Stimulated activated naive CD4-positive, alpha-beta T cell treated with Interleukin-2 at 50 U/mL for 16 hours (primary cell): ENCODE measurements at places on chromosomes 12 and 14.

- no peak for DNase-seq
These were observed 105.0 kb downstream of the CMKLR1 start for GRCh38 chr12:108234158-108234557.

- DNase-seq = no peak
These were observed 26.9 kb downstream of the PPM1A start for GRCh38 chr14:60275932-60276331.

DNA sequence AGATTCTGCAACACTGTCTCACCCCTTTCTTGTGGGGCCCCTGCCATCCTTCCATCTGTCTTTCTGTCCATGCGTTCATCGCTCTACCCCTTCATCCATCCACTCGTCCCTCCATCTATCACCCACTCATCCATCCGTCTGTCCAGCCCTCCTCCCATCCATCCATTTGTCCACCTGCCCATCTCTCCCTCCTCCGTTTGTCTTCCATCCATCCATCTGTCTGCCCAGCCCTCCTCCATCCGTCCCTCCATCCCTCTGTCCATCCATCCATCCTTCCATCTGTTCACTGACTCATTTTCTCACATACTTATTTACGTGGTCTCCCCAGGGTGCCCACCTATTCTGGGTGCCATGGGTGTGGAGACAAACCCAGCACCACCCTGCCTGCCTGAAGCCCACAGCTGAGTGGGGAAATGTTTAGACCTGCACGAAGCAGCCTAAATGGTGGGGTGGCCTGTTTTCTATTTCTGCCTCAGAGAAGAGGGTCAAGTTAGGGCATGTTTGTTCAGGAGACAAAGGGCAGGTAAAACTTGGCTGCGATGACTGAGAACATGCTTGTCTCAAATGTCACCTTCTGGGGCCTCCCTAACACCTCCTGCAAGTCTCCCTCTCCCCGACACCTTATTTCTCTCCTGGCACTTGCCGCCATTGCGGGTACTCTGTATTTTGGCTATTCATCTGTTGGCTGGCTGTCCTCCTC is 2.8 kb upstream of the SLC25A47 start:
- DNase-seq = no peak

DNA sequence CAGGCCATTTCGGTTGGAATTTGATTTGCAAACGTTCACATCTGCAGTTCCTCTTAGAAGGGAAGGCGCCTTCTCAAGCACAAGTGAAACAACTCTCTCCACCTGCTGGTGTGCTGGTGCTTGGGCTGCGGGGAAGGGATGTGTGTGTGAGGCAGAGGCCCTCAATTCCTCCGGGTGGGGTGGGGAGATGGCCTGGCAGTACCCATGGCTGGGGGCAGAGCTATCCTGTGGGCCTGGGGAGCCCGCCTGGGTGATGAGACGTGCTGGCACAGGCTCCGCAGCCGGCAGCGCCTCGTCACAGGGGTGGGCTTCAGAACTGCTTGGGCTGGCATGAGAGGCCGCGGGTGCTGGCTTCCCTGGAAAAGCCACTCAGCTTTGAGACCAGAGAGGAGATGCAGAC is 28.9 kb upstream of the TDRD9 start:
- no peak for DNase-seq

DNA sequence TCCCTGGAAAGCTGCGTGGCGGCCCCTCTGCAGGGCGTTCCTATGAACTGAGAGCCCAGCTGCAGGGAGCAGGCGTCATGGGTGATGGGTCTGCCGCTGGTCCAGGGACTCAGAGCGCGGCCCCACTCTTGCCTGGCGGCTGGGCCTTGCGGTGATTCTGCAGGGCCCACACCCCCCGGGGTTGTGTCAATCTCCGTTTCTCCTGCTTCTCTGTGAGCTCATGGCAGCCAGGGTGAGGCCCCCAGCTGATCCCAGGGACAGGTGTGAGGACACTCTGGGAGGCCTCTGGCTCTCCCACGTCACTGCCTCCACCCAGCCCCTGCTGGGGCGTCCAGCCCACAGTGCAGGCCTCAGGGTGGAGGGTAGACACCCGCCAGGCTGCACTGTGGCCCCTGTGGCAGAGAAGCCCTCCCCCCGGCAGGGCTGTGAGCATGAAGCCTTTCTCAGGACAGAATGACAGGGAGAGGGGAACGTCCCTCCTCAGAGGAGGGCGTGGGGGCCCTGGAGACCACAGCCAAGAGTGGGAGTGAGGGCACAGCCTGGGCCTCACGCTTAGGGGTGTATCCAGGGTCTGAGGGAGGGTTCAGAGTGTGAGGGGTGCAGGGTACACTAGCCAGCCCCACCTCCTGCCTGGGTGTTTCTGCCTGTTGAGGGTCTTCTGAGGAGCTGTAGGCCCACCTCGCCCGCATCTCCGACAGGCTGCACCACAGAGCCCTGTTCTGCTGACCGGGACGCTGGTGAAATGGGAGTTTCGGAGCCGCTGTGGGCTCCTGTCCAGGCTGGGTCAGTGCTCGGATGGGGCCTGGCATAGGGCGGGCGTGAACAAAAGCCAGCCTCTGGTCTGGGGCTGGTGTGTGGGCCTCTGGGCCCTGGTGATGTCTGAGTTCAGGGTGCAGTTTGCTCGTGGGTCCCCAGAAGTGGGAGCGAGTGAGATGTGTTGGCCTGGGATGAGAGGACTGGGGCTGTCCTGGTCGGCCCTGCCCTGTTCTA is 26.7 kb upstream of the CRIP2 start:
- no peak for DNase-seq

GRCh38 chr12:30782316-30783173 is 27.8 kb upstream of the CAPRIN2 start:
- DNase-seq = no peak

- no peak for DNase-seq
These were observed 449.9 kb upstream of the FLRT2 start for GRCh38 chr14:85079842-85080730.

- no peak for DNase-seq
These were observed 58.8 kb downstream of the GALC start for GRCh38 chr14:87934185-87934584.

DNA sequence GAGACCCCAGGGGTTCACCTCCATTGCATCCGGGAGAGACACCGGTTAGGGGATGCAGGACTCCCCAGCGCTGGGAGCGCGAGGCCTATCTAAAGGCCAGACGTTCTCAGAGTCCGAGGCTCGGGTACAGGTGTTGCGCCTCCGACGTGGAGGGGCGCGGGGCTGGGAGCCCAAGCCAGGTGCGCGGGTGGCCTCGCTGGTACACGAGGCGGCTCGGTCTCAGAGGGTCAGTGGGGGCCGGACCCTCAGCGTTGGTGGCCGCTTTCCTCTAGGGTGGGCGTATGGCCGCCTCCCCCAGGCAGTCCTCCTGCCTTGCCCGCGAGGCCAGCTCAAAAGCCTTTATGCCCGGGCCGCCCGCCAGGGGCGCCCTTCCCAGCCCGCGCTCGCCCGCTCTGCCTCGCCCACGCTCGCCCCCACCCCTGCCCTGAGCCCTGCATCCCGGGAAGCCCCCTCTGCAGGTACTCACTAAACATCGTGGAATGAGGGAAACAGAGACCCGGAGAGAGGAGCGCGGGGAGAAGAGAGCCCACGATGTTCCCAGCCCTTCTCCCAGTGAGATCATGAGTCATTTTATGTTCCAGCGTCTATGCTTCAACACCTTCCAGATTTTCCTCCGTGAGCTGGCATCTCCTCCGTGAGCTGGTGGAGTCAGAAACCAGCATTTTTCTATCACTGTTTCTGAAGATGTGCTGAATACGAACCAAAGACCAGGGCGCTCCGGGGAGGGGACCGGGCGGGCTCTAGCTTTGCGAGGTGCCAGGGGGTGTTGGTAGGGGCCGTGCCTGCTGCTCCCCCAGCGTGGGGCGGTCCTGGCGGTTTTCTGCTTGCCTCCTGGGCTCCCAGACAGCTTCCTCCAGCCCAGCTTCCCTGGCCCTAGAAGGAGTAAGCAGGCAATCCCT is 73.8 kb downstream of the DIO3 start:
- DNase-seq = no peak

GRCh38 chr14:65330416-65330815 is 82.1 kb upstream of the FUT8 start:
- no peak for DNase-seq

DNA sequence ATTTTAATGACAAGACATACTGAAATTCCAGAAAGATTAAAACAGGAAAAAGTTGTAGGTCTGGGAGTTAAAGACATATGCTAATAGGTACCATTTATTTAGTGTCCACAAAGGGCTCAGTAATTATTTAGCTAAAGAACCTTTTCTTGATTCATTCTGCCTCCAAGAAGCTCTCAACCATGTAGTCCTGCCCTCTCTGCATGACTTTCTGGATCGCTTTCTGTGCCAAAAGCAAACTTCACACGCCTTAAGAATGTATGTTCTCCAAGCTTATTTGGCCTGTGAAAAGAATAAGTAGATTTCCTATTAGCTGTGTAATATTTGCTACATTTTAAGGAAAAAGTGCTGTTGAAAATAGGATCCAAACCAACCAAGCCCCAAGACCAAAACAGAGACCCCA is 291.7 kb downstream of the C12orf75 start:
- no peak for DNase-seq

DNA sequence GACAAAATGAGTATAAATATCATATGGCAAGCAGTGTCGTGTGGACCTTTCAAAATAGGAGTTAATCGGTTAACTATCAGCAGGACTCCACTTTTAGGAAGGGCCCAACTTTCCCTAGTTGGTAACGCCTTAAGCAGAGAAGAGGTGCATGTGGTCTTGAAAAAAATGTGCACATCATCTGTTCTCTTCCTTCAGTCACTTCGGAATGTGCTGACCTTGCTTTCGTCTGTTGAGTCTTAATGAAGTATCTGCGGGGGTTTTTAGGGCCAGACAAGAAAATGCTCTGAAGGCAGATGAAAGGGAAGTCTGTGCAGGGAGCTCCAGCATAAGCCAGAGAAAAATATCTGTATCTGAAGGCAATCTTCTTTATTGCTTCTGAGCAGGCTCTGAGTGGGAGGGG is 185.2 kb downstream of the AEBP2 start:
- DNase-seq = no peak

- no peak for DNase-seq
These were observed 34.0 kb downstream of the CHGA start for GRCh38 chr14:92956961-92957360.

DNA sequence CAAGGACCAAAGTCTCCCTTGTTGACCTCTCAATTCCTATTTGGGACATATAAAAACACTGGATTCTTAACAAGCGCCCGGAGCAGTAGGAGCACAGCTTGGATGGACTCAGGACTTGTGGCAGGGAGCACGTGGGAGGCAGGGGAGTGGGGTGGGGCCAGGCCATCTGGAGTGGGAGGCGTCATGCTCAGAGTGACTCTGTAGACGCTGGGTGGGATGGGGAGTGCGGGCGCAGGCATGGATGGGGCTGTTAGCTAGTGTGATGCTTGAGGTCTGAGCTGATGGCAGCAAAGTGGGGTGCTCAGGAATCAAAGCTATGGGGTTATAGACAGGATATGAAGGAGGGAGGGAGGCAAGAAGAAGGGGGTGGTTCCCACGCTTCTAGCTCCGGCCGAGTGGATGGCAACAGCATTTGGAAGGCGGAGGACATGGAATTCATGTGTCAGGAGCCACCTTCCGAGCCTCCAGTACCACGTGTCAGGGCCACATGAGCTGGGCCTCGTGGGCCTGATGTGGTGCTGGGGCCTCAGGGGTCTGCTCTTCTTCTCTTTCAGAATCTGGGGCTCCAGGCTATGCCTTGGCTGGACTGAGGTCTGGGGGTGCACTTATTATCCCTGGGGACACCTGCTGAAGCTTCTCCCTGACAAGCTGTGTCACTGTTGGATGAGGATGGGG is 26.2 kb downstream of the MEG3 start:
- no peak for DNase-seq

- DNase-seq = no peak
These were observed 307.9 kb upstream of the SYT1 start for GRCh38 chr12:78556651-78557050.

- no peak for DNase-seq
These were observed 3.8 kb upstream of the NUMB start for GRCh38 chr14:73462048-73462715.

DNA sequence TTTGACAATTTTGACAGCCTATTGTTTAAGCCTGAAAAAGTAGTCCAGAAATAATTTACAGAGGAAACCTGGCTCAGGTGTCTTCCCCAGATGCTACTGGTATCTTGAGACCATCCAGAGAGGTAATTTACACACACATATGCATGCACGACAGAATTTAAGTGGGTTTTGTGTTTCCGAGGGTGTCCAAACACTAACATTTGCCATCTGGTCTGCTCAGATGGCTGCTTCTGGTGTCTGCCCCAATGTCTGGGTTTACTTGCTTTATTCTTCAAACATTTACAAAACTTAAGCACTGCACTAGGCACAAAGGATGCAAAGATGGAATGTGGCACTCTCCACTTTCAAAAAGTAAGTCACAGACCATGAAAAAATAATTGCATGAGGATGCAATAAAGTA is 226.6 kb upstream of the EGLN3 start:
- no peak for DNase-seq

GRCh38 chr12:77891518-77892147 is 60.9 kb downstream of the NAV3 start:
- no peak for DNase-seq

- no peak for DNase-seq
These were observed 170.9 kb downstream of the PIK3C2G start for GRCh38 chr12:18432206-18432605.

DNA sequence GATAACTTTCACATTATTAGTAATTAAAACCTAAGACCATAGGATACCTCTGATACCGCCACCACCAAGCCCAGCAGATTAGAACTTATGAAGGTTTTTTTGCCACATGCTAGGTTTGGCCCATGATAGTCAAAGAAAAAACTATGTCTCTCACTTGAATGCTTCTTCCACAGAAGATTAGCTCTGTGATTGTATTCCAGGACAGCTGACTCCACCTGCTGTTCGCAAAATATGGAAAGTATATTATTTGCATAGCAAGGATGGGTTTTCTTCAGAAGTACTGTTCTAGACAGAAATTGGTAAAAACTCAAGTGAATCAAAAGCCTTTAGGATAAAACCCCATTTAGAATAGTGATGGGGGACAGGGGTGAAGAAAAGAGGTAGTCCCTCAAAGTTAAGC is 42.2 kb downstream of the PPFIBP1 start:
- DNase-seq = no peak

- DNase-seq = peak; percentile 68
These were observed at the start of gene CD4 for GRCh38 chr12:6788972-6789924. Gene CD4, plus strand, starts transcription at chr12:6789528. Its CDS starts 10,611 bp downstream, at chr12:6800139.

GRCh38 chr14:101192661-101193000 is 289.1 kb upstream of the RTL1 start:
- no peak for DNase-seq

- no peak for DNase-seq
These were observed 1.2 kb downstream of the CRY1 start for GRCh38 chr12:107091989-107092641.

- no peak for DNase-seq
These were observed 100.4 kb upstream of the FGD4 start for GRCh38 chr12:32298917-32299316.
